ENCODE measurements at places on chromosomes 5 and 9.

GRCh38 chr9:104118916-104119315 lies 24.8 kb downstream of the SMC2 start:
- no peak for DNase-seq

- DNase-seq: no peak
Observed at GRCh38 chr9:103904242-103904641, 189.9 kb upstream of the SMC2 start.

DNA sequence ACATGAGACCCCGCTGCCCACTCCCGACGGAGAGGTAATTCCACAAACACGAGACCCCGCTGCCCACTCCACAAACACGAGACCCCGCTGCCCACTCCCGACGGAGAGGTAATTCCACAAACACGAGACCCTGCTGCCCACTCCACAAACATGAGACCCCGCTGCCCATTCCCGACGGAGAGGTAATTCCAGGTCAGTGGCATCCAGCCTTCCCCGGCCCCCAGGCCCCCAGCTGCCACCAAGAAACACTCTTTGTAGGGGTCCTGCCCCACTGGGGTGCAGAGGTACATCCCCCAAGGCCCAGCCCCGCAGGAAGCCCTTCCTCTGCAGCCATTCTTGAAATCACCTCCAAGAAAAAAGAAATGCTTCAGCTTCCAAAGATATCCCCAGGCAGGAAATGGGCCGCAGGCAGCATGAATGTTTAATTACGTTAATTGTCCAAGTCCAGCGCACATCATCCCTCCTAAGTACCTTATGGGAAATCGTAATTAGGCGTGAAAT lies 115.9 kb downstream of the ADAMTS2 start:
- no peak for DNase-seq

- no peak for DNase-seq
Observed at GRCh38 chr5:141510850-141511601, 22.1 kb downstream of the PCDHGC5 start.

GRCh38 chr5:36495611-36496010 lies 110.8 kb upstream of the SLC1A3 start:
- no peak for DNase-seq

DNA sequence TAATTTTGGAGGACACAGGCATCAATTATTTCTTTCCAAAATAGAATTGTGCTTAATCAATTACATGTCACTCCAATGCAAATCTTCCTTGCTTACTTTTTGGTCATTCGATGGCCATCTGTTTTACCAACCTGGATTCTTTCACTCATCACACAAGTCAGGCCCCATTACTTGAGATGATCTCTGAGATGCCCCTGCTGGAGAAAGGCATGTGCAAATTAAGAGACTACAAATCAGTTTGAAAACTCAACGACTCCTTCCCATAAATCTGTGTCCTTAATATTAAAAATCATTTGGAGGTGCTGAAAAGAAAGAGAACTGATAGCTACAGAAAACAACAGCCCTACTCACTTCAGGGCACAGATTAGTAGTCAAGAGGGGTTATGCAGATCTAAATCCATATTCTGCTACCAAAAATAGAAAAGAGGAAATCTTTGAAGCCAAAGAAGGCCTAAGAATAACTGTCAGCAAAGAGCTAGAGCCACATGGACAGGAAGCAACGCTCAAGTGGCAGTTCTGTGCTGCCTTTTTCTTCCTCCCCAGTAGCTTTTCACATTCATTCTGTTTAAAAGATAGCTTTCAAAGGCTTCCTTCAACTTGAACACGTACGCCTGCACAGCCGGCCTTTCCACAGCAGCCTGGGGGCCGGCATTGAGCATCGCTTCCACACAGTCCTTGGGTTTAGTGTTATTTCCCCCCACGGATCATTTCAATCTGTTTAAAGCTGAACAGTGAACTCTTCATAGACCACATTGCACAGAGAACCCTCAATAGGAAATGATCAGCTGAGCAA lies 79.3 kb upstream of the MAP3K1 start:
- no peak for DNase-seq

GRCh38 chr5:81554647-81555046 lies 160.7 kb upstream of the ACOT12 start:
- no peak for DNase-seq

GRCh38 chr9:22463205-22463604 lies 16.6 kb downstream of the DMRTA1 start:
- no peak for DNase-seq

GRCh38 chr5:133427121-133427777 lies 185.1 kb downstream of the FSTL4 start:
- DNase-seq: no peak

- no peak for DNase-seq
Observed at GRCh38 chr9:129484352-129485000, 136.4 kb downstream of the C9orf50 start.

DNA sequence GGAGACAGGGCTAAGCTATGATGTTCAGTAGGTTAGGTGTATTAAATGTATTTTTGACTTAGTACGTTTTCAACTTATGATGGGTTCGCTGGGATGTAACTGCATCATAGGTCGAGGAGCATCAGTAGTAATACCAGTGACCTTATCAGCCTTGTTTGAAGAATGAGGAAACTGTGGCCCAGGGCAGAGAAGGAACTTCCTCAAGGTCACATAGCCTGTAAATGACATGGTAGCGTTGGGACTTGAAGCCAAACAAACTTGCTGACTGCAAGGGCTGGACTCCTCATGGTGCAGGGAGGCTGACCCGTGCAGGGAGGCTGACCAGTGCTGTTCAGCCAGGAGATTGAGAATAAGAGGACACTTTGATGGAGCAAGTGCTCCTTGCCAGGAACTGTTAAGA lies 21.3 kb upstream of the PTPN3 start:
- DNase-seq: no peak

Measured in stimulated activated CD4-positive, alpha-beta T cell treated with anti-CD3 and anti-CD28 coated beads, Interleukin-1b, Interleukin-23, amount 100 ng/mL, for 1 hour (primary cell).